ENCODE measurements at places on chromosomes 3 and 15.

- no peak for DNase-seq
Measured at GRCh38 chr3:49924683-49925082, 4.9 kb downstream of the MON1A start.

GRCh38 chr3:41369838-41370237 is 170.5 kb downstream of the CTNNB1 start:
- no peak for DNase-seq

DNA sequence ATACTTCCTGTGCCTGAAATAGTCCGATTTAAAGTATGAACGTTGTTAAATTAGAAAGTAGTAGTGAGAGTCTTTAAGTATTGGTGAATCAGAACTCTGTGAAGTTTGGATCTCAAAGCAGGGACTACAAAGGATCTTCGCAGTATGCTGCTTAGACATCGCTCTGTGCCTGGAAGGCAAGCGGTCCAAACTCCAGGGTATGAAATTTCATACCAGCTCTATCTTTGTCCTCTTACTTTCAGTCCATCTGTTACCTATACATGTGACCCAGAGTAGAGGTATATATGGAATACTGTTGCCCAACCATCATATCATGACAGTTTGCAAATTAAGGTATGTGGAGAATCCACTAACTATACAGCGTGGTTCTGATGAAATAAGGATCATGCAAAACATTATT is 34.5 kb downstream of the VPS8 start:
- DNase-seq: no peak

GRCh38 chr3:54347060-54347459 is 224.7 kb downstream of the CACNA2D3 start:
- no peak for DNase-seq

- DNase-seq: no peak
Measured at GRCh38 chr3:181694805-181695660, 16.7 kb upstream of the SOX2 start.

DNA sequence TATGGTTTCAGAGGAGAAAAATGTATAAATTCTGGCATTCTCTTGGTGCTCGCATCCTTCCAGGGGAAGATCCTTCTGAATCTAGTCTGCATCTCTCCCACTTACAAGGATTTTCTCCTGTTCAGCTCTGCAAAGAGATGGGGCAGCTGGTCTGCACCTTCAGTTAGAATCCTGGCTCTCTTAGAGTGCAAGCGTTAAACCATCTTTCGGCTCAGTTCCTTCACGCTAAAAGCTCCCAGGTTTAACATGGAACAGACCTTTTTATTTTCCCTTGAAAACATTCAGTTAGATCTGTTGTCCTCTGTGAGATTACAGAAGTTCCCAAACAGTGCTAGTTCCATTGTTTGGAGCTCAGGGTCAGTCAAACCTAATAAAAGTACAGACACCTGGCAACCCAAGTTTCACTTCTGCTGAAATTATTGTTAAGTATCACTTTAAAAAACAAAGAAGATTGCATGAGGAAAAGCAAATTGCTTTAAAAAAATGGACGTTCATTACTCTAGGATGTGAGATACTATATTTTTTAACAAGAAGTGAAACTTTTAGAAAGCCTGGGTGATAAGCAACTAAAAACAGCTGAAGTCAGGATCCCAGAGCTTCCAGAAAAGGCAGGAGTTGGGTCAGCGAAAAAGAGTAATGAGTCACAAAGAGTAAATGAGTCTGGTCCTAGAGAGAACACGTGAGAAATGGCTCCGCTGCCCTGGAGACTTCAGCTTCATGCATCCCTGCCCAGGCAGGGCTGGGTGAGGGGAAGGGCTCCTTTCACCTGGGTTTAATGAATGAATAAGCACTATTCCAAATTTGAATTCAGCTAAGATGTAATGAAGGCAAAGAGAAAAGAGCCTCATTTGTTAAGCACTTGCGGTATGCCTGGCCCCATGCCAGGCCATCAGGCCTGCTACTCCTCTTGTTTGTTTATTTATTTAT is 63.3 kb downstream of the ABTB1 start:
- DNase-seq: no peak

DNA sequence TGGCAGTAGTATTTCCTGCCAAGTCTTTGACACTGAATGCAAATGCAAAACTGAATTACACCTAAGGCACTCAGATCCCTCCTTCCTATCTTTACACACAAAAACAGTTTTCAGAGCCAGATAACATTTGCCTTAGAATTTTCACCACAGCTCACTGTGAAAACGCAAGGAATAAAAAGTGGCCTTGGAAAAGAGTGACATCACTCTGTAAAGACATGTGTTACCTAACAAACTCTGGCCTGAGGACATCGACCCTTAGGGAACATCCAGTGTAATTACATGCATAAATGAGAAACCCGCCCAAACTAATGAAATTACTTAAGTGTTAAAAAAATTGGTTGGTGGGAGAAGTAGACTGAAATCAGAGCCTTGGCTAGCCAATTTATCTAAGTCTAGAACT is 88.9 kb downstream of the PLOD2 start:
- no peak for DNase-seq

- DNase-seq: no peak
Measured at GRCh38 chr15:56492791-56493555, 28.0 kb upstream of the MNS1 start.

- DNase-seq: no peak
Measured at GRCh38 chr15:78343276-78344060, 3.3 kb downstream of the CRABP1 start.

- DNase-seq: no peak
Measured at GRCh38 chr3:146407956-146408355, 61.4 kb downstream of the PLSCR2 start.

DNA sequence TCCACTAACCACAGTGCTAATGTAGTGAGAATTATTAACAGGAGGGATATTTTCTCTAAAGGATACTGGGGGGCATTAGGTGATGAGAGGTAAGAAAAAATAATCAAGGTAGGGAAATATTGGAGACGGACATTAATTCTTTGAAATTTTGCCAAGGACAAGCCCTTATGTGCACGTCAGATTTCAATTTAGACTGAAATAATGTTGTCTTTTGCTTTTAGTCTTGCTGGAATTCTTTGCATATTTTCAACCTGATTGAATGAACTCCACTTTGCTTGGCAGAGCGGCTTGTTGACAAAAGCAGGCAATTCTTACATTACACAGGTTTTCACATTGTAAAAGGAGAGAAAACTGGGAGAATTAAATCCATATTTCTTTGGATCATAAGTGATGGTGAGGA is 25.0 kb upstream of the C3orf52 start:
- no peak for DNase-seq

GRCh38 chr3:16961621-16962205 is 77.0 kb downstream of the PLCL2 start:
- no peak for DNase-seq

DNA sequence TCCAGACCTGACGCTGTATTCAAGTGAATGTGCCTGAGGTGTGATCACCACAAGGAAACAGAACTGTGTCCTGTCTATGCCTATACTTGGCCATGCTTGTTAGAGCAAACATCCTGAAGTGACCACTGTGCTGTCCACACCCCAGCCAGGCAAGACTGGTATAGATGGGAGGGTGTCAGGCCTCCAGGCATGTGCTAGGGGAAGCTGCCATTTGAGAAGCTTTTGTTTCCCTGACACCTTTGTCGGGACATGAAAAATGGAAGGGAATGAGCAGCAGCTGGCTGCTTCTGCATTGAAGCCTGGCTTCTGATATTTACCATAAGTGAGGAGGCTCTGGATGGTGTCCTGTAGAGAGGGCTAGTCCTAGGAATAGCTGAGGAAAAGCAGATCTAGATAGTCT is 106.2 kb downstream of the CPNE4 start:
- DNase-seq: no peak

DNA sequence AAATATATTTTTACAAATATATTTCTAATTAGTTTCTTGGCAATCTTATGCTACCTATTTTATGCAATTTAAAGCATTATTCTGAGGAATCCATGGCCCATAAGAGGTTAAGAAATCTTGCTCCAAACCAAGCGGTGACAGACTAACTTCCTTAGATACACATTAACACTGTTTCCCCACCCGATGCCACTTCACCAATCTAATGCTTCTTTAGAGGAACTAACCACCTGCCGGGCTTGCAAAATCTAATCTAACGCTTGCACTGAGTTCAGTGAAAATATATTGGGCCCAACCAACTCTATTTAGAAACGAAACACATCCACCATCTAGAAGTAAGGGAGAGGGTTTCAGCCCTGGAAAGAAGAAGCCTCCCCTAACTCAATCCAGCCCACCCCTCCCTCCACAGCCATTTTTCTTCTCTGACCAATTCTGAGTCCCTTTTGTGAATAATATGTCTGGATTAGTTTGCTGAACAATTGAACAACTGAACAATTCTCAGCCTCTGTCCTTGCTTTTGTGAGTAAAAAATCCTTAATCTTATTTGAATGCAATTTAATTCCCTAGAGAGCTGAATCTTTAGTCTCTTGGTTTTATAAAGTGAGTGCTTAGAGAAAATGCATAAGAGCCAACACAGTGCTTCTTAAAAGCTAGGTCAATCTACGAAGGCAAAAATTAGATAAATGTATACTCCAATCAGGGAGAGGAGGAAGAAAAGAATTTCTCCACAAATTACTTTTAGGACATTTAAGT is 150.4 kb upstream of the ADAMTS9 start:
- no peak for DNase-seq

DNA sequence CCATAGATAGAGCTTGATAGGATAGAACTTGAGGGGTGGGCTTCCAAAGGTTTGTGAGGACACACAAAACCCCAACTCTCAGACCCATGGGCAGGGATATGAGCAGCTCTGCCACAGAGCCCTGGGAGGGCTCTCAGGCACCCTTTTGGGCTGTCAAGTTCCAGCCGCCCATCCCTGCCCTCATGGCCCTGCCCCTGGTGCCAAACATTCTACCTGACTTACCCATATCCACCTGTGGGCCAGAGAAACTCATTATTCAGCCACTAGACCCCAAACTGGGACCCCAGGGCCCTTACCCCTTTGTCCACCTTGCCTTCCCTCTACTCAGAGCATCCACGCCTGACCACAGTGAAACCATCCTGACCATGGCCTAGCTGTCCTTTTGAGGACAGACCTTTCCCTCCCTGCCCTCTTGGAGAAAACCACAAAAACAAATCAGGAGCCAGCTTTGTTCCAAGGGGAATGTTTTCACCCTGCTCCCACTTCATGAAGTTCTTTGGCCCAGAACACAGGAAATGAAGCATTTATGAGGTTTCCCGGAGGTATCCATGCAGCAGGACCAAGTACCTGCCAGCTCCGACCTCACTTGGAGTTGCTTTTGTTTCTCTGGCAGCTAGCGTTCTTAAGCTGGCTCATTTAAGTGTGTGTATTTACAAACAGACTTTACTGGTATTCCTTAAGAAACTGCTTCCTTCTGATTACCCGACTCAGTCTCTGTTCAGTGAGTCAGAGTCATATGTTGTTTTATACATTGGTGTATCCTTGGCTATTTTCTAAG is 34.2 kb upstream of the GALNT15 start:
- no peak for DNase-seq

DNA sequence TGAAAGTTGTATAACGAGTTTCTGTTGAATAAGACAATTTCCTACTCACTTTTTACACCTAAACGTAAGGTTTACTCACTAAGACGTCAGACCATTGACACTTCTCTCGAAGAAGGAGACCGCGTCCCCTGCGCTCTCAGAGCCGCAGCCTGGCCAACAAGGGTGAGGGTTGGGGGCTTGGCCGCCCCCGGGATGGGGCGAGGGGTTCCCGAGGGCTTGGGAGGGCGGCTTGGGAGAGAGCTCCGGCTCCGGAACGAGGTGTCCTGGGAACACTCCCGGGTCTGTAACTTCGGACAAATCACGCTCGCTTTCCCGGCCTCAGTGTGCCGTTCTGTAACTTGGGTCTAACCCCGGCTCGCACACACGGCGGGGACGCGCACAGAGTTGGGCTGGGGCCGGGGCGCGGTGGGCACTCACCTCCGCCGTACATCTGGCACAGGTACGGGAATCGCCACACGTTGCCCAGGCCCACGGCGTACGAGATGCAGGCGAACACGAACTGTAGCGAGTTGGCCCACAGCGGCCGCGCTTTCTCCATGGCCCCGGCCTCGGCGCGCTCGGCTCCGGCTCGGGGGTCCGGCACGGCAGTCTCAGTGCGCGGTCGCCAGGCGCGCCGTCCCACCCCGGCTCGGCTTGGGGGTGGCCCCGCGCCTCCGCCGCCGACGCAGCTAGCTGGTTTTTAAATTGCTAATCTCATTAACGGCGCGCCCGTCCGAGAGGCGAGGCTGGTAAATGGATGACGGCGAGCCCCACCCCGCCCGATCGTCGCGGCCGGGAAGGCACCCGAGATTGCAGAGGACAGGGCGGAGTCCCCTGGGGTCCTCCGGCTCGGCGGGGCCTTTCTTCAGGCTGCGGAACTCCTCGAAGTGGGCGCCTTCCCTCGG is at the start of gene SLC6A20:
Gene SLC6A20 (minus strand): TSS at position 655 of the 884 bp plus-strand sequence. CDS start 117 bp downstream, at position 538.
- DNase-seq: no peak

GRCh38 chr15:68450192-68450591 is 18.2 kb upstream of the ITGA11 start:
- DNase-seq: no peak

DNA sequence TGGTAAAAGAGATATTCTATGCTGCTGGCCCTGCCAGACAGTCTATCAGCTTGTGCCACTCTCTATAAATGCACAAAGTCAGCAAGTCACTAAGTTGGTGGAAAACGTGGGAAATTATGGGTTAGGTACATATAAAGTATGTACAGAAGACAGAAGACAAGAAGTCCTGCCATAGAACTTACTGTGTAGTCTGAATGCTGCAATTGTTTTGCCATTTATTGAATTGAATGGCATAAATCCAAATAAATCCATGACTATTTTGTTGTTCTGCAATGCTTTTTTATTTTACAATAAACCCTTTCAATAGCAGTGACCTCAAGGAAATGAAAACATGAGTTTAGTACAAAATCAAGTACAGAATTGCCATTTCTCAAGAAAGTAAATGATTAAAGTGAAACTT is 34.1 kb upstream of the TM4SF1 start:
- no peak for DNase-seq

DNA sequence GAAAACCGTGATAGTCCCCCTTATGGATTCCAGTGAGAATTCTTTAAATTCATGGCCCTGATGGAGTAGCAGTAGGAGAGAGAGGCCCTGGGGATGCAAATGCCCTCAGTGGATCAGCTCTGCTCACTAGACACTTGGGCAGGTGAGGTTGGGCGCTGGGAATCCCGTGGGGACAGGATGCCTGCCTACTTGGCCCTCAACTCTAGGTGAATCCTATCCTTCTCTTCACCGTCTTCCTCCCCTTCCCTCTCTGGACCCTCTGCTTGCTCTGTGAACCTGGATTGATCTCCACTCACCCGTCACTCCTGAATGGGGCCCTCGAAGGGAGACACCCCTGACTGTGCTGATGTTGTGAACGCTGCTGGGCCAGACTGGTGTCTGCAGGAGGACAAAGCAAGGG is 77.4 kb downstream of the SEC22A start:
- no peak for DNase-seq

DNA sequence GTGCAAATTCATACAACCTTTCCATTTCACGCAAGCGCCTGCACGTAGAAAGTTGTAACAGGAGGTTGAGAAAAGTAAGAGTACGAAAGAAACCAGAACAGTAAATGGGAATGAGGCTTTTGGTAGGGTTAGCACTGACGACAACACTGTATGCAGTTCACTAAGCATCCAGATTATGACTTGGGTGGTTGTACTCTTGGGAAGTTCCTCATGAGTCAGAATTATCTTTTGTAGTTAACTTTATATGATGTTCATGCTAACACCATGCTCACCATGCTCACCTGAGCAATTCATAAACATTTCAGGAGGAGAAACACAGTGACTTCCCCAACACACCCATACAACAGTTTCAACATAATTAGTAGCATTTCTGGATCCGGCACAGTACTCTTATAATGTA is 3.0 kb upstream of the LPP start:
- no peak for DNase-seq

- no peak for DNase-seq
Measured at GRCh38 chr15:89611317-89611716, 36.0 kb downstream of the TICRR start.

Data from activated naive CD8-positive, alpha-beta T cell treated with anti-CD3 and anti-CD28 coated beads, Interleukin-2, amount 50 U/mL, for 16 hours (primary cell).